ENCODE measurements at places on chromosomes 12 and 14.
A peak's percentile ranks its signal among the peaks of the same experiment; 100 is the strongest.

DNA sequence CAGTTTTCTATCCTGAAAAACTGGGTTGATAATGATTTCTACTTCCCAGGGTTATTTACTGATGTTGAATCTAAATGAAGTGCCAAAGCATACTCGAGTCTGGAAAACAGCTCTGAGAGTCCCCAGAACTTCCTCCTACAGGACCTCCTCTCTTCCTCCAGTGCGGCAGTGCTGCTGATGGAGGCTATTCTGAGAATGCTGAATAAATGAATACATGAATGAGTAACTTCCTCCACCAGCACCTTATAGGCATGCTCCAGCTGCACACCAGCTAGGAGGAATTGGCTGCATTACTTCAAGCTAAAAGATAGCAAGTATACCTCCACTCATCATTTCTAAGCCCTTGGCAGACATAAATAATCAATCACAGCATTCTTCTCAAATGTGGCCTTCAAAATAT, 448.8 kb upstream of the CCDC196 start:
- no peak for DNase-seq

- DNase-seq: no peak
Measured at GRCh38 chr12:120323772-120324171, 3.8 kb downstream of the PLA2G1B start.

DNA sequence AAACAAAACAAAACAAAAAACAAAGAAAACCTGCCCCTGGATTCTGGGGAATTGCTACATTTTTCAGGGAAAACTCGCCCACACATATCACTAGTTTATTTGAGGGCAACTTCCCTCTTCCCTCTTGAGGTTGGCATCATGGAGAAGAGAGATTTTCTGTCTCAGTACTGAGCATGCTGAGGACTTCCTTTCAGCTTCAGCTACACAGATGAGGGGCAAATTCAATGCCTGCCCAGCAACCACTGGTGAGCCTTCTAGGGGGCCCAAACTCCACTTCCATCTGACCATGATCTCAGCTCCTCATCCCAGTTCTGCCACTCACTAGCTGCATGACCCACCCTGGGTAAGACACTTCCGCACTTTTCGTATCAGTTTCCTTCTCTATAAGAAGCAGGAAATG, 63.1 kb upstream of the SCN8A start:
- no peak for DNase-seq

GRCh38 chr14:61662437-61663311, 32.6 kb upstream of the HIF1A start:
- DNase-seq: peak; percentile 94

DNA sequence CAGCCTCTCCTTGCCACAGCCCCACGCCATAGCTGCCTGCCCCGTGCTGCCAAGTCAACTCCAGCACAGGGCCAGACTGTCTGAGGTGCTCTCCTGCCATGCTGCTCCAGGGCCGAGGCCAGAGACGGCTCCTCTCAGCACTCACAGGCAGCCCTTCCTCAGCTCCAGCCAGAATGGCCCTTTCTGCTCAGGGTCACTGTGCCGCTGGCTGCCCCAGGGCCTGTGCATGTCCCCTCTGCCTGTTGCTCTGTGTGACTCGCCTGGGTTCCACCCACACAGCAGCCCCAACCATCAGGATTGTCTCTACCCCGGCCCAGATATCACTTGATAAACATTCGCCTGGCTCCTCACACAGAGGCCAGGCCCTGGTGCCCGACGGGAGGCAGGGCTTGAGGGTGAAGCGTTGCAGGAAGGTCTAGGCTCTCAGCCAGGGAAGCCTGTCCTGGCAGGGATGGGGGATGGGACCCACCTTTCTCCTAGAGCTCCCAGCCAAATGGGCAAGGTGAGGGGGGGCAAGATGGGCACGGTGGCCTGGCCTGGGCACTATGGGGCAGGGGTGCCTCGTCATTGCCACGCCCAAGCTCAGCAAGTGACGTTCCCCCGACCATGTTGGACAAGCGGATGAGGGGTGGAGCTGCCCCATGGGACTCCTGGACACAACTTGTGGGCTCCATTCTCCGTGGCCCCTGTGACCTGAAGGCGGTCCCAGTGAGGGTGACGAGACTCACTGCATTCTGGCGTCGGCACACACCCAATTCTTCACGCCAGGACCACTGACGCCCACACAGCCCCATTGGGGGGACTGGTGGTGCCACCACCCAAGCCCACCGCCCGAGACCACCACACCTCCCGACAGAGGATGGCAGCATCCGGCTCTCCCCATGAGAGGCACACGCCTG, 27.4 kb upstream of the BTBD6 start:
- no peak for DNase-seq

DNA sequence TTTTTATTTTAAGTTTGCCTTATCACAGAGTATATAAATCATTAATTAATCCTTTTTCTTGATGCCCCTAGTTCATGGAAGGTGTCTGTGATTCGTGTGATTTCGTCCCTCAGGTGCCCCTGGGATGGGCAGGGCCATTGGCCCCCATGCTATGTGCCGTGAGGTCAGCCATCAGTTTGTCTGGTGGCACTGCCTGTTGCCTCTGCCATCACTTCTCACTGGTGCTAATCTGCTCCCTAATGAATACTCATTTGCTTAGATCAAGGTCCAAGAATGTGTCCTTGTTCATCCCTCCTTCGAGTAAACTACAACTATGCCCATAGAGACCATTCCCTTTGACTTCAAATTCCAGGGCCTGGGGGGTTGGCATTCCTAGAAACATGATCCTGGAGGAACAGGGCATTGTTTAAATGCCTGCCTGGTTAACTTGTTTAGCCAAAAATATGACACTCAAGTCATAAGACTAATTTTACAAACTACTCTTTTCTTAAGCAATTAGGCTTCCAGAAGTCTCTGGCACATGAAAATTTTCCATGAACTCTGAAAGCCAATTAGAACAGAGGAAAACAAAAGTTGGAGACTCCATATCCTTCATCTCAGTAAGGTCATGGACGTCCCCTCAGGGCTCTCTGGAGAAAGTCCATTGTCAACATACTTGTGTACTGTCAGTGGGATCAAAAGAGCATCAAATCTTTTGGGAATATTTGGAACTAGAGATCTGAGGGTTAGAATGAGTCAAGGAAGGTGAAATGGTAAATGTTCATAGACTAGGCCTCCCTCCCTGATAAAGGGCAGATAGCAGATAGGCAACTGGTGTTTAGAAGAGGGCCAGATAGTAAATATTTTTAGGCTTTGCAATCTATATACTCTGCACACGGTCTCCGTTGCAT, 90.9 kb upstream of the PLXNC1 start:
- DNase-seq: no peak

DNA sequence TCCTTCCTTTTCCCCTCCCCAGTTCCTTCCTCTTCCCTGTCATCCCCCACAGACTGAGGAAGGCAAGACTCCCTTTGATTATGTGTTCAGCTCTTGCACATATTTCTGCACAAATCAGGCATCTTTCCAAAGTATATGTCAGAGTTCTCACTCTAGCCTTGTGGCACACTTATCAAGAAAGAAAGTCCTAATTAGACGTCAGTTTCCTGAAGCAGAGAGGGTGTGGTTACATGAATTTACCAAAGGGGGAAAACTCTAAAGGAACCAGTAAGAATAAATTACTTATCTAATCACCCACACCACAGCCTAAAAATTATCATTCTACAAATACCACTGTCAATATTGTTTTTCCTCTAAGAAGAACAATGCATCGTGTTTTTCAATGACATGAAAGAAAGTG, 120.7 kb upstream of the GRIP1 start:
- no peak for DNase-seq

GRCh38 chr14:51410897-51411296, 170.8 kb downstream of the TMX1 start:
- no peak for DNase-seq

DNA sequence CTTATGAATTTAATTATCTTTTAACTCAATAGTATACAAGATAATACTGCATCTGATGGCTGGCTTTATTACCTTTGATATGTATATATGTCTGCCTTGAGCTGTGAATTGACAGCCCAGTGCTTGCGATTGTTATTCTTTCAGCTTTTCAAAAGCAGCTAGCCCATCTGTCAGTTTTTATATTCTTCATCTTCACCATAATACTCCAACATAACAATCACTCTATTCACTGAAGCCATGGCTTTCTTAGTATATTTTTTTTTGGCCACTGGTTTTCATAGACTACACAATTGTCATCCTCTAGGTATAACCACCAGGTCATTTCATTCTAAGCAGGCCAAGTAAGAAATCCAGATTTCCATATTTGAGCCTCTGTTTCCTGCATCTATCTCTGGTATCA, 1026.1 kb downstream of the FSCB start:
- no peak for DNase-seq

DNA sequence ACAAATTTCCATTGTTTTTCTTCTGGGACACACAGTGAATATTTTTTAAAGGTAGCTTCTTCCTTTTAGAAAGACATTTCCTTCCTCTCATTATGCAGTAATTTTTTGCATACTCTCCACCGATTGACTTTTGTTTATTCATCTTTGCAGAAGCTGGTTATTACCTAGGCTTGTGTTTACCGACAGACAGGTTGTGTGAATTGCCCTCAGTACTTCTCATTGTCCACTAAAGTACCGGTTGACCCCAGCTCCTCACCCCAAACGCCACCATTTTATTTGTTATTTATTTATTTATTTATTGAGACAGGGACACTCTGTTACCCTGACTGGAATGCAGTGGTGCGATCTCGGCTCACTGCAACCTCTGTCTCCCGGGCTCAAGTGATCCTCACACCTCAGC, 63.4 kb upstream of the MYL2 start:
- no peak for DNase-seq

- DNase-seq: no peak
Measured at GRCh38 chr14:51529736-51530135, 122.0 kb upstream of the FRMD6 start.

GRCh38 chr12:128698301-128698972, 125.3 kb downstream of the SLC15A4 start:
- DNase-seq: no peak

Data from HTR-8/SVneo (cell line).